ENCODE measurements at places on chromosomes 7 and 10. TPM values are rescaled to one million over a fixed set of nuclear protein-coding genes. Genes with fewer than 3 reads are reported as not detected.

Gene SKAP2
- total RNA-seq: 46.9 TPM

DNA sequence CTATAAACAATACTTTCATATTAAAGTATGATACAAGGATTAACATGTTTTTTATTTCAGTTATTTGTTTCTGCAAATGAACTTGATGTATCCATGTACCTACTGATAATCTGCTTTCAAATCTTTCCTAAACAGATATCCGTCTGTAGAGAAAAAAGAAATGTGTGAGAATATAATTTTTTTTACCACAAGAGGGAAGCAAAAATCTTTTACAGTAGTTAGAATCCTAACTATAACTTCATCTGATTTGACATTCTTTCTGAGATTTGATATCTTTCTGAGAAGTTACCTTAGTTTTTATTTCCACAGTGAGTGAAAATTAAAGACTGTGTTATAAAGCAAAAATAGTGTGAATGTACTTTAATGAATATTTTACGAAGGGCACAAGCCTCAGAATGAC lies 203.9 kb upstream of the PCLO start:
- no peak for DNase-seq
- no peaks in the 10 kb centered on the region for H3K27me3 ChIP-seq
- no peaks in the 10 kb centered on the region for H3K4me1 ChIP-seq
- no peak overlapping the region for H3K4me3 ChIP-seq

DNA sequence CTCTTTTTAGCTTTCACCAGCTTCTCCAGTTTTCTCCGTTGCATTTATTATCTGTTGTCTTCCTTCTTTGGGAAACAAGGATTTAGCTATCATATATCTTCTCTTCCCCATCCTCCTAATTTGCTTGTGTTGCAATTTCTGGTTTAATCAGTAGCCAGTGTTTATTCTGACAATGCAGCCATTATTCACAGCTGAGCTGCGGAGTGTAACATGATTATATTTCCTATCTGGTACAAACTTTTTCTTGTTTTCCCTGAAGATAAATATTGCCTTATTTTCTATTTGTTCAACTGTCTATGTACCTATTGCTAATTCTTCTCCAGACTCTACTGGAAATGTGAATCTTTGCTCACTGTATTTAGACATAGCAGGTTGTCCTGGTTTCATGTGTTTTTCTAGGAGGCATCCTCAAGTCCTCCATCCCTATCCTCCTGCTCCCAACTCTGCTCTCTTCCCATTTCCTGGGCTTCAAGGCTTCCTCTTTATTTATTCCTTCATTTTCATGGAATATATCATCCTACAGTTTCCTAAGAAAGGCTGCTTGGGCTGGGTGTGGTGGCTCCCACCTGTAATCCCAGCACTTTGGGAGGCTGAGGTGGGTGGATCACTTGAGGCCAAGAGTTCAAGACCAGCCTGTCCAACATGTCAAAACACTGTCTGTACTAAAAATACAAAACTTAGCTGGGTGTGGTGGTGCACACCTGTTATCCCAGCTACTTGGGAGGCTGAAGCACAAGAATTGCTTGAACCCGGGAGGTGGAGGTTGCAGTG lies 72.4 kb upstream of the KDM7A start:
- no peaks in the 10 kb centered on the region for H3K4me1 ChIP-seq
- no peaks in the 10 kb centered on the region for H3K36me3 ChIP-seq
- H3K27me3 ChIP-seq: no peaks in the 10 kb centered on the region
- no peak for DNase-seq
- H3K27ac ChIP-seq: peak overlapping the region; percentile 8

DNA sequence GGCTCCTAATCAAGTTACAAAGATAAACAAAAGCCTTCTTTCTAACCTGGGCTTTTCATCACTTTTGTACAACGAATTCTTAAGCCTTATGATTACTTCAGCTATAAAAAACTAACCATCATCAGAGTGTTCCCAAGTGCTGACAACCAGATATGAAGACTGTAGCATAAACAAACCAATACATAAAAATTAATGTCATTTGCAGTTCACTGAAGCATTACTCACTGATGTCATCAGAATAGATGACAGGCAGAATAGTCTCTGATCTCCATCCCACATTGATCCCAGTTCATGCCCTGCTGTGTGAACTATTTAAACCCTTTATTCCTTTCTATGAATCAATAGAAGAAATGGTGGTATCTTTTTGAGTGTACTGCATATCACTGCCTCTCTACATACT lies 84.4 kb downstream of the DNAJC1 start:
- H3K27me3 ChIP-seq: no peaks in the 10 kb centered on the region
- no peak for DNase-seq
- H3K27ac ChIP-seq: no peak overlapping the region
- no peaks in the 10 kb centered on the region for H3K36me3 ChIP-seq
- no peak overlapping the region for H3K4me3 ChIP-seq

Gene PITX3
- total RNA-seq: not detected

DNA sequence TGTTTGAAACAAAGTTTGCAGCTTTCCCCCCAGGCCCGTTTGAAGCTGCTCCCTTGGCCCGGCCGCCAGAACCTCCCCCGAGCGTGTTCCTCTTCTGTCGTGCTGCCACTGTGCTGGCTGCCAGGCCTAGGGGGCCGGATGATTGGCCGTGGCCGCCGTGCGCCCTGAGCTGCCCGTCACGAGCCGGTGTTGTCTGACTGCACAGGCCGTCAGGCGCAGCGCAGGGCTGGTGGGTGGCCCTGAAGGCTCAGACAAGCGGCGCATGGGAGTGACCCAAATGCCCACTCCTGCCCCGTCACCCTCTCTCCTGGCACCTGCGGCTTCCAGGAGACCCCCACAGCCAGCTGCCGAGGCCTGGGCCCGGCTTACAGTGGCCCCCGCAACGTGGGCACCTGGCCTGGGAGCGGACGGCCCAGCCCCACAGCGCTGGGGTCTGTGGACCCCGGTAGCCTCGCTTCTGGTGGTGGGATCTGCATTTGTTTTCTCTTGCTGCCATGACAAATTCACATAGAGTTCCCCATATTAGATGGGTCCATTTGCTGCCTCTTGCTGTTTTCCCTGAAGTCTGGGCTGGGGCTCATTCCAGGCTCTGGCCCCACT lies 13.1 kb downstream of the JAKMIP3 start:
- no peak for DNase-seq
- H3K4me3 ChIP-seq: no peak overlapping the region
- no peaks in the 10 kb centered on the region for H3K4me1 ChIP-seq
- H3K36me3 ChIP-seq: no peaks in the 10 kb centered on the region

DNA sequence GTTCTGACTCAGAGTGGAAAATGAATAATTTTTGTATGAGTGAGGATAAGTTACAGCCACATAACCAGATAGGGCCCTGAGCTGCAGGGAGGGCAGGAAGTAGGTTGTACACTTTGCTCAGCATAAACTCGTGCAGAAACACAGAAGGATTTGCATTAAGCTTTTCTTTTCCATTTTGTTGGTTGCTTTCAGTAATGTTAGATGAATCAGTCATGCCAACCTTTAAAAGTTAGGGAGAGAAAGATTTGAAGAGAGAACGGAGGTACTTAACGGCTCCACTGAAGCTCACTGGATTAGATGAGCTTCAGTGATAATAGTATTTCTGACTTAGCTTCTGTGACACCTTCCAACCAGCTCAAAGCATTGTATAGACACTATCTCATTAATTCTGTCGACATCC lies 348.1 kb downstream of the GATA3 start:
- no peak for DNase-seq
- H3K27ac ChIP-seq: no peak overlapping the region
- no peak overlapping the region for H3K4me3 ChIP-seq
- H3K27me3 ChIP-seq: no peaks in the 10 kb centered on the region
- no peaks in the 10 kb centered on the region for H3K36me3 ChIP-seq
- no peaks in the 10 kb centered on the region for H3K4me1 ChIP-seq

- no peaks in the 10 kb centered on the region for H3K36me3 ChIP-seq
- H3K27ac ChIP-seq: no peak overlapping the region
- no peak for DNase-seq
Measured at GRCh38 chr7:101848208-101848951, 31.0 kb downstream of the CUX1 start.

Gene AKR1D1
- total RNA-seq: not detected

Gene TBX20
- not detected for total RNA-seq

GRCh38 chr10:37314862-37315261 lies 189.5 kb downstream of the ANKRD30A start:
- no peak for DNase-seq
- no peaks in the 10 kb centered on the region for H3K36me3 ChIP-seq
- H3K4me3 ChIP-seq: no peak overlapping the region
- H3K27me3 ChIP-seq: no peaks in the 10 kb centered on the region
- H3K4me1 ChIP-seq: no peaks in the 10 kb centered on the region

GRCh38 chr10:70902661-70903261 lies 14.4 kb upstream of the PCBD1 start:
- no peaks in the 10 kb centered on the region for H3K27me3 ChIP-seq
- H3K4me1 ChIP-seq: no peaks in the 10 kb centered on the region
- H3K36me3 ChIP-seq: no peaks in the 10 kb centered on the region
- no peak overlapping the region for H3K4me3 ChIP-seq
- DNase-seq: no peak

Gene GALNT11
- total RNA-seq: 18.5 TPM

Gene PCLO
- 8.8 TPM for total RNA-seq

GRCh38 chr7:45389073-45389872 lies 184.9 kb upstream of the ADCY1 start:
- H3K27me3 ChIP-seq: no peaks in the 10 kb centered on the region
- H3K27ac ChIP-seq: no peak overlapping the region
- DNase-seq: no peak
- no peaks in the 10 kb centered on the region for H3K36me3 ChIP-seq
- H3K4me3 ChIP-seq: no peak overlapping the region

Gene SAMD9
- total RNA-seq: 12.9 TPM

GRCh38 chr7:70951271-70951962 lies 180.5 kb upstream of the GALNT17 start:
- H3K36me3 ChIP-seq: no peaks in the 10 kb centered on the region
- H3K4me1 ChIP-seq: no peaks in the 10 kb centered on the region
- H3K27me3 ChIP-seq: no peaks in the 10 kb centered on the region
- no peak overlapping the region for H3K27ac ChIP-seq
- no peak for DNase-seq

- no peak overlapping the region for H3K27ac ChIP-seq
- H3K27me3 ChIP-seq: no peaks in the 10 kb centered on the region
Measured at GRCh38 chr10:1160561-1161314, 104.6 kb downstream of the WDR37 start.

Gene ICA1
- total RNA-seq: 47.5 TPM

DNA sequence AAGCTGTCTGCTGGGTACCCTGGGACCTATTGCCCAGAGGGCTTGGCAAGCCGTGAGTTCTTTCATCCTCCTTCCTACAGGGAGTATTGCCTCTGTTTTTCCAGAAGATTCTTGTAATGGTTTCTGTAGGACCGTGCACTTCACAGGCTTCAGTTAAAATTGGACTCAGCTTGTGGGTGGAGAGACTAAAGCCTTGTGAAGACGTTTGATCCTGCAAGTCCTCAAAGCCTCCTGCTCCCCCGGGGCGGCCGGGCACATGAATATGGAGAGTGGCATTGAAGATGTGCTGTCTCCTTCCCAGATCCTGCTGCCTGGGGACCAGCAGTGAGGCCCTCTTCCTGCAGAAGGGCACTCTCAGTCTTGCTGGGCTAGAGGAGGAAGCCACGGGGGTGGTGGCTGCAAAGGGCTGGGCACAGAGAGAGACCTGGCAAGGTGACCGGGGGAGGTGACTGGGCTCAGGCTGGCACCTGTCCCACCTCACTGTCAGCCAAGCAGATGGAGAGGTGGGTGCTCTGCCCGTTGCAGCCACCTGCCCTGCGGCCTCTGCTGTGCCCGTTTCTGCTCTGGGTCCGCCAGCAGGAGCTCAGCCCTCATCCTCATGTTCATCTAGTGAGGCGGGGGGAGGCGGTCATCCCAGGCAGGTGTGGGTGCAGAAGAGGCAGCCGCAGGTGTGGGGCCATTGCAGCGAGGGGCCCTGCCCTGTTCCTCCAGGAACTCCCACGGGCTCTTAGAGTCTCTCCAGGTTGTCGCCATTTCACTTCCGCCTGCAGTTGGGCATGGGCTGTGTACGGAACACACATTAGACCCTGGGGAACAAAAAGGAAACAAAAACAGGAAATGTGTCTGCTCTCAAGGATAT lies 55.7 kb downstream of the TMEM209 start:
- H3K36me3 ChIP-seq: no peaks in the 10 kb centered on the region
- no peaks in the 10 kb centered on the region for H3K27me3 ChIP-seq
- H3K4me3 ChIP-seq: no peak overlapping the region

GRCh38 chr10:126212738-126213137 lies 175.5 kb downstream of the ADAM12 start:
- H3K4me3 ChIP-seq: no peak overlapping the region
- no peak for DNase-seq
- no peak overlapping the region for H3K27ac ChIP-seq
- no peaks in the 10 kb centered on the region for H3K4me1 ChIP-seq

GRCh38 chr7:150580638-150581394 lies 13.6 kb downstream of the GIMAP4 start:
- H3K27me3 ChIP-seq: no peaks in the 10 kb centered on the region
- no peaks in the 10 kb centered on the region for H3K36me3 ChIP-seq
- DNase-seq: no peak

DNA sequence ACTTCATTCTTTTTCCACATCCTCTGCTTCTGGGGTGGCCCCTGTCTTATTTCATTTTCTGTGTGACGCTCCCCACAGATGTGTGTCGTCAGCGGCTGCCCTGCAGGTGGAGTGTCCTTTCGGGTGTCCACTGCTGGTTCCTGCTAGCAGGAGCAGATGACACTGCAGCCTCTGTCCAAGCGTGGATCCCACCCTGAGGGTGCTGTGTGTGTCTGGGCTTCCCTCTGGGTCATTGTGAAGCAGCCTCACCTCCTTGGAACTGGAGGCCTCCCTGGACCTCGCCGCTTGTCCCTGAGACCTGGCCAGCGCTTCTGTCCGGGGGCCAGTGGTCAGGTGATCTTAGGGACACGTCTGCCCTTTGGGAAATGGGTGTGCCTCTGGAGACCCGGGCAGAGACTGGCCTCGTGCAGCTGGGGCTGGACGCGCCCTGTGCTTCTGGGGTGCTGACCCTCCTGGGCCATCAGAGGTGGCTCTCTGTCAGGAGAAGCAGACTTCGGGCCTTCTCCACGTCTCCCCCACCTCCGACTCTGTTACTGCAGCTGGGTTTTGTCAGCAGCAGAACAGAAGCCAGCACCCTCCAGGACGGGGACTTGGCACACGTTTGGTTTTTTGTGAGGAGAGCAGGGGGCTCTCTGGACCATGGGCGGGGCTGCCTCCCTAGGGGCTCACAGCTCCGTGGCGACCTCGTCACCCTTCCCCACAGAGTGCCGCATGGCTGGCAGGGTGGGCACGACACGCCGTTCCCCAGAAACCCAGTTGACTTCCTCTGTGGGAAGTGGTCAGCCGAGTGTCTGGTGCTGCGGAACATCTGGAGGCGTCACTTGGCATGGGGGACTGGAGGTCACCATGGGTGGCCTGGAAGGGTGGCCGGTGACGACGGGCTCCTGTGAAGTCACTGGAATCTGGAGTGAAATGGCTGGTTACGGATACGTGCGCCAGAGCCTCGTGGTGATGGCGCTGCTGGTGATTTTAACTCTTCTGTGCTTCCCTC lies 48.4 kb downstream of the INPP5A start:
- H3K4me1 ChIP-seq: peaks cover 14% of the 10 kb centered on the region
- no peak overlapping the region for H3K27ac ChIP-seq
- H3K4me3 ChIP-seq: no peak overlapping the region
- peak; percentile 21 for DNase-seq
- no peaks in the 10 kb centered on the region for H3K27me3 ChIP-seq

Measured in colonic mucosa (tissue), 4 donors.